Pons (tissue), 1 donor: ENCODE measurements at places on chromosomes 2 and 18.

DNA sequence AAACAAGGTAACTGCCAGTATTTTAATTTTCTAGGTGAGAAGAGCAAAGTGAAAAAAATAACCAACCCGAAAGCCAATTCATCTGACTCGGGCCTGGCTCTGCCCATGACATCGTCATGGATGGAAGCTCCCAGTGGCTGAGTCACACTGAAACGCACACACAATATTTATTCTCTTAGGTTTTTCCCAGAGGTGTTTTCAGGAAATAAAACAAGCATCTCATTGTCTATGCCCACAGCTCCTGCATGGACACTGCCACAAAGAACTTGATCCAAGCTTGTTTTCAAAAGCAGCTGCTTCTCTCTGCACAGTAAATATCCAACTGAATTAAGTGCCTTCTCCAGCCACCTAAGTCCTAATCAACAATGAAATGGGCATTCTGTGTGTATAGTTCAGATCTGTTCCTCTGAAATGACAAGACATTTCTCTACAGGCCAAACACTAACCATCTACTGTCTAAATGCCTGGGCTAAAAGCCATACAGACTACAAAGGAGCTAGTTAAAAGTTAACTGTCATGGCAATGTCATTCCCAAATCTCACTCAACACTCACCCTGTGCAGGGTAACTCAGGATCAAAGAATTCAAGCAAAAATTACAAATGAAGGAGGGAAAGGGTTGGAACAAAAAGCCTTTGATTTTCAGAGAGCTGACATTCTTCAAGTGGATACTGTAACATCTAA is 62.9 kb downstream of the RPL31 start:
- peak; percentile 45 for DNase-seq

GRCh38 chr2:109322111-109322510 is 193.1 kb downstream of the SH3RF3 start:
- no peak for DNase-seq

- no peak for DNase-seq
Observed at GRCh38 chr18:3791238-3791637, 341.3 kb downstream of the TGIF1 start.

- DNase-seq: no peak
Observed at GRCh38 chr18:73895701-73896100, 251.9 kb downstream of the FBXO15 start.

- DNase-seq: no peak
Observed at GRCh38 chr18:24052053-24052452, 37.5 kb downstream of the TTC39C start.

DNA sequence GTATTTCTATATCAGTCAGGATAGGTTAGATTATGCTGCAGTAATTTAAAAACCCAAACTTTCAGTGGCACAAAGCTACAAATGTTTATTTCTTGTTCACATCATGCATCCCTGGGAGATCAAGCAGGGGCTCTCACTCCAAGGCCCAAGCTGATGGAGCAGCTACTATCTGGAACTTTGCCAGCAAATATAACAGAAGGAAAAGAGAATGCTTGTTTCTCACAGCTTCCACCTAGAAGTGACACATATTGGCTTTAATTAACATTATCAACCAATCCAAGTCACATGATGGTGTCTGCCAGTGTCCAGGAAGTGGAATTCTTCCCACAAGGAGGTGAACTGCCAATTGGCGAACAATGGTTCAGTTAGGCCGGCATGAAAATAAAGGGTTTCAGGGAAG is 306.9 kb downstream of the BCL11A start:
- no peak for DNase-seq

DNA sequence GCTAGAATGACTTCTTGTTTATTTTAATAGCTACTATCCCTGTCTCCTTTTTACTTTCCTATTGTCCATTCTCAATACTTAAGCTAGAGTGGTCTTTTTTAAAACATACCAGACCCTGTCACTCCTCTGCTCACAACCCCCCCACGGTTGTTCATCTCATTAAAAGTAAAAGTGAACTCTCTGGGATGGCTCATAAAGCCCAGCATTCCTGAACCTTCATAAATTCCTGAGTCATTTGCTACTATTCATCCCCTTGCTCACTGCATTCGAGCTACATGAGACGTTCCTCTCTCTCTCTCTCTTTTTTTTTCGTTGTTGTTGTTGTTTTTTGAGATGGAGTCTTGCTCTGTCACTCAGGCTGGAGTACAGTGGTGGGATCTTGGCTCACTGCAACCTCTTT is 148.7 kb upstream of the DSEL start:
- no peak for DNase-seq

DNA sequence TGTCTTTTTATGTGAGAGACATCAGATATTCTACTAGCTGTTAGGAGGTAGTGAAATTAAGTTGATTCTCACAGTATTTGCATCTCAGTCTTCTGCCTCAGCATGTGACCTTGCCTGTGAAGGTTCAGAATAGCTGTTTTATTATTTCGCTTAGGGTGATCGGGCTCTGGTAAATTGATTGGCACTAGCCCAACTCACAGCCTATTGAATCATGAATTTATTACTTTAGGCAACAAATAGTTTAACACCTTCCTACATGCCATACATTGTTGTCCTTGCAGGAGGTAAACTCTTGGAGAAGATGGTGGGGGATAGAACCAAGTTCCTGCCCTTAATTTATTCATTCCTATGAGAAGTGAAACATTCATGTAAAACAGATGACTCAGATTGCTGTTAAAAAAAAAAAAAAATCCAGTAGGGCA is 101.9 kb downstream of the GPD2 start:
- peak; percentile 20 for DNase-seq

DNA sequence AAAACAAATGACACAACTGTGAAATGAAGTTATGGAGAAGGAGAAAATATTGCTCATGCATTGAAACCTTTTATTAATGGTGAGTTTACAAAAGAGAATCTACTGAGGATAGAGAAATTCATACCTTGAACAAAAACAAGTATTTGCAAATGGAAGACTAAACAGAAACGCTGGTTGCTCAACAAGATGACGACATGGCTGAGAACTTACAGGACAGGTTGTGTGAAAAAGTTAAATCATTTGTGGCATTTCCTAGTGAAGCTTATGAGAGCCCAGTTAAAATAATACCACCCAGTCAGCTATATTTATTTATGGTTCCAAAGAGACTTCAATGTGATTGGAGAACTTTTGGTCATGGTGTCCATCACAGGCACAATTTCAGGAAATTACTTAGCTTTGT is 148.6 kb upstream of the PKDCC start:
- DNase-seq: no peak

GRCh38 chr2:205685314-205686055 is 3.2 kb downstream of the NRP2 start:
- DNase-seq: no peak

GRCh38 chr2:204127238-204127637 is 190.7 kb downstream of the ICOS start:
- no peak for DNase-seq

- no peak for DNase-seq
Observed at GRCh38 chr2:134359367-134360081, 105.7 kb downstream of the MGAT5 start.

DNA sequence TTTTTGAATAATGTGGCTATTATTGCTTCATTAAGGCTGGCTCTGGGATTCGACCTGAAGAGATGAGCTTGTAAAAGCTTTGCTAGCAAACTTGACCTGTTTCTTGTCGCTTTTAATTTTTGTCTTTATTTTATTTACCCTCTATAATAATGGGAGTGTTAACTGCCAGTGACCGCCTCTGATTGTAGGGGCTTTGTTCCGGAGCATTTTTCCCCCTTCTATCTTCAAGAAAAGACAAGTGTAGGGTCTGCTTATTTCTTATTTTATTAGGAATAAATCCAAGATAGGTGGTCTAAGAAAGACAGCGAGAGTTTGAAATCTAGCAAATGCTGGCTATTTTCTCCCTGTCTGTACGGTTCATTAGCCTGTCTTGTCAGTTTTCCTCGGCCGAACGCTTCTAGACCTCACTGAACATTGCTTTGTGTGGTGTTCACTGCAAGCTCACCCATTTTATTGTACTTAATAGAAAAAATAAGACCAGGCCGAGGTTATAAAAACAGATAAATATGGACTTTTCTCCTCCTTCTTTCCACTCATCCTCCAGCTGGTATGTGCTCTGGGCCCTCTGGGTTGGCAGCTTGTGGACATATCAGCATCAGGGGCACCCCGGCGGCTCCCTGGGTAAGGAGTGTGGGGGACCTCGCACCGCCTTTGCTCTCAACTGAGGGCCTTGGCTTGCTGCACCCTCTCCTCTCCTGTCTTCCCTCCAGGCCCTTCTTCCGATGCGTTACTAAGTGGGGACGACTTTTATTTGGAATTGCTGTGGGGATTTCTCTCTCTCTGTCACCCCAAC is 8.5 kb downstream of the MEIS1 start:
- DNase-seq: peak; percentile 56

DNA sequence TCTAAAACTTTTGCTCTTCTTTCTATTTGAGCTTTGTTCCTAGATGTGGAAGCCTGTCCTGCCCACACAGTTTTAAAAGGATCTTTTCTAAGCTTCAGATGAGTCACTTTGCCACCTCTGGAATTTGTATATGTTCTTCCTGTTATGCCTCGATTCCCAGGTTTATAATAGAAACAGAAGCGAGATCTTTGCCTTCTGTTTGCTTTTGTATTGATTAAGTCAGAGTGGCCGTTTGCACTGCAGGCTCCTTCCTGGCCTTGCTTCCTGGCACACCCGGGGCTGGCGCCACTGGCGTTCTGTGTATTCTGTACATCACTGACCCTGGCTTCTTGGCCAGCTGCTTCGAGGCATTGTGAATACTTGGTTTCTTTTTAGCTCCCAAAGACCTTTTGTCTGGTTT is 91.8 kb downstream of the MTCL1 start:
- DNase-seq: peak; percentile 86

- DNase-seq: no peak
Observed at GRCh38 chr2:100902817-100903405, 83.0 kb downstream of the NPAS2 start.

GRCh38 chr2:119691651-119692245 is 12.7 kb downstream of the TMEM177 start:
- no peak for DNase-seq

DNA sequence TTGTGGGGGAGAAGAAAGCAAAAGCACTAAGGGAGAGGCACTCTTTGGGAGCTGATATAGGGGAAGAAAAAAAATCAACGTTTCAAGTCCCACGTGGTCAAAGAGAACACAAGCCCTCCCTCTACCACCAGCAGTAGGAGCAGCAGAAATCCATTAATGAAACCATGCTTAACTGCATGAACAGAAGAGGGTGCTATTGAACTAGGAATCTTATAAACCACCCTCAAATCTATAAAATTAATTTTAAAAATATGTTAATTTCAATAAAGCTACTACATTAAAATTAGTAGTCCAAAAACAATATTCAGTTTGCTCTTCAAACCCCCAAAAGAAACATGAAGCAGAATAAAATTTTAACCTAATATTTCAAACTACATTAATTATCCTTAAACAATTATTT is 147.8 kb downstream of the TMEM18 start:
- peak; percentile 56 for DNase-seq

- no peak for DNase-seq
Observed at GRCh38 chr2:148538375-148538774, 106.2 kb upstream of the EPC2 start.

DNA sequence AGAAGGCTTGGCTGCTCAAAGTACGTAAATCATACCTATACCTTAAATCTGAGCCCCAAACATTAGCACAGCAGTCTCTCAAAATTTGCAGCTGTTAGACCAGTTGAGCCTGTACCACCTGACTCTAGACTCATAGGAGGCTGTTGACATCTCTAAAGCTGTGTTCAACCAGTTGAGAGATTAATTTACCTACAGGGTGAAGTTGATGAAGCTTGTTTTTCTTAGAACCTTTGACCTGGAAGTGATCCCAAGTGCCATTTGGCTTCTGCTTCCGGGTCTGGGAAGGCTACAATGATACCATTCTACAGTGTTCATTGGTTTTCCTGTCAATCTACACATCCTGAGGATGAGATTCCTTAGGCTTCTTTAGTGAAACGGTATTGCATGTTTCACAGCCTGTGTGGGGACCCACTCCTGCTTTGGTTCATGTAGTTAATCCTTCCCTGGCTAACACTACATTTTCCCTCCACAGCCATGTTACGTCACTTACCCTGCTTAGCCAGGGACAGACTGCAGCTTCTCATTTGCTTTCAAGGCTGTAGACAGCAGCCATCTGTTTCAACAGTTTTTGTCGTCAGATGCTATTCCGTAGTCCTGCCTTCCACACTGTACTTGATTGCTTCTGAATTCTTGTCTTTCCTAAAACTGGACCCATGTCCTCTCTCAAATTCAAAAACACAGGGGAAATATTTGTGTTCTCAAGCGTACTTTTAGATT is 4.7 kb upstream of the IL1RL2 start:
- no peak for DNase-seq
